ENCODE measurements at places on chromosomes 3 and 15.

GRCh38 chr3:136728918-136729317 lies 23.3 kb downstream of the STAG1 start:
- no peak for DNase-seq

GRCh38 chr3:80355144-80355543 lies 587.3 kb upstream of the ROBO1 start:
- DNase-seq, result no peak

GRCh38 chr3:20406611-20407011 lies 220.6 kb upstream of the SGO1 start:
- no peak for DNase-seq

GRCh38 chr15:23762026-23762425 lies 74.9 kb upstream of the NDN start:
- DNase-seq, result no peak

- peak; percentile 11 for DNase-seq
Observed at GRCh38 chr3:166957121-166957520, 423.0 kb downstream of the ZBBX start.

DNA sequence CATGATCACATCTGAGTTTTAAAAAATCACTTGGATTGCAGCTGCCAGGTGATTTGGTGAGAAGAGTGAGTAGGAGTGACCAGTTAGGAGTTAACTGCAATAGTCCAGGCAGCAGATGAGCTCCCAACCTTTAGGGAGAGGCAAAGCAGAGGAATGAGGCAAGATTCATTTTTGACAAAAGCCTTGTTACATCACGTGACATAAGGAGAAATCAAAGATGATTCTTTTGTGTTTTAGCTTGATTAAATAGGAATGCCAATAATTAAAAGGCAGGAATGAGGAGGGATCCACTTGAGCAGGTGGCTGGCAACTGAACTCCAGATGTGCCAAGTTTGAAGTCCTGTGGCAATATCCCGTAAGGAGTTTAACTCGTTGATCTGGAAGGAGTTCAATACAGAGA lies 2.5 kb downstream of the GATM start:
- DNase-seq, result no peak

- DNase-seq, result no peak
Observed at GRCh38 chr3:72085036-72085435, 300.1 kb upstream of the PROK2 start.
